NCI-H146 (cell line): ENCODE measurements at places on chromosomes 6 and 20.

GRCh38 chr6:143339223-143339622 lies 111.3 kb downstream of the ADAT2 start:
- no peak for DNase-seq

DNA sequence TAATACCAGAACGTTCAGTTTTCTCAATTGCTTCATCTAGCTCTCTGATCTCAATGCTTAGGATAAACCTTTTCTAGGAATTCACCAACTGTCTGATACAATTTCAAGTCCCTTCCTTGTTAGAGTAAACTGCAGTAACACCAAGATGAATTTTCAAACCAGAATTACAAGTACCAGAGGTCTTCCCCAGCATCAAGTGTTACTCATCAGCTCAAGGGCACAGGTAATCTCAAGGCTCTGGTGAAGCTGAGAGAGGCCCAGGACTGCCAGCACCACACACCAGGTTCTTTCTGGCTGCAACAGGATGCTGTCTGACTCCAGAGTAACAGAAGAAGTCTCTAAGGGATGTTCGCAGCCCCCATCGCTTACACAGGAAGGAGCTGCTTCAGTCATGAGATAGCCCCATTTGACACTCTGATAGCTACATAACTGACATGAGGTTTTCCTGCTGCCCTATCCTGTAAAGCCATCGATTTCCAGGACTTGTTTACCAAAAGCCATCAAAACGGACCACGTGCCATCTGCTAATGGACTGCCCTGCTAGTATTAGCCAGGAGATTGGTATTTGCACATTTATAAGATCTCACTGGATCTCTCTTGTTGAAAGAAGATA lies 549.4 kb downstream of the UTRN start:
- DNase-seq, result no peak

- DNase-seq, result no peak
These were observed at the start of gene TRIM40 for GRCh38 chr6:30135757-30136156. Gene TRIM40 (plus strand): TSS chr6:30136140. CDS start chr6:30137037, 897 bp downstream.

DNA sequence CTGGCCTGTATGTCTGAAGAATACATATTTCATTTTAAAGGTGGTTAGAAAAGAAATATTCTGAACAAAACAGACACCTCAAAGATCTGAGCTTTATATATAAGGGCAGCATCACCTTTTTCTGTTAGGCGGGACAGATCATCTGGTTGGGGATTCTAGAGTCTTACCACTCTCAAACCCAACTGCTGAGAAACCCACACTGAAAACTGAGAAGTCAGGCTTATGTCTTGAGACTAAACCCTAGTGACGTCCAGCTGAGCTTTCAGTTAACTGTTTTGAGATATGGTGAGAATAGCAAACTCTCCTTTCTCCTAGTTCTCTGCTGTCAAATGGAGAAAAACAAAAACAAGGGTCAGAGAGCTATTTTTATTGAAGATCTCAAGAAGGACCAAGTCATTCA lies 63.7 kb upstream of the CCN6 start:
- DNase-seq, result no peak

GRCh38 chr6:49430866-49431265 lies 32.2 kb downstream of the MMUT start:
- DNase-seq, result no peak
